Esophagus squamous epithelium (tissue), 5 donors: ENCODE measurements at places on chromosomes 1 and 21. TPM values are rescaled to one million over a fixed set of nuclear protein-coding genes. Genes with fewer than 3 reads are reported as not detected.

DNA sequence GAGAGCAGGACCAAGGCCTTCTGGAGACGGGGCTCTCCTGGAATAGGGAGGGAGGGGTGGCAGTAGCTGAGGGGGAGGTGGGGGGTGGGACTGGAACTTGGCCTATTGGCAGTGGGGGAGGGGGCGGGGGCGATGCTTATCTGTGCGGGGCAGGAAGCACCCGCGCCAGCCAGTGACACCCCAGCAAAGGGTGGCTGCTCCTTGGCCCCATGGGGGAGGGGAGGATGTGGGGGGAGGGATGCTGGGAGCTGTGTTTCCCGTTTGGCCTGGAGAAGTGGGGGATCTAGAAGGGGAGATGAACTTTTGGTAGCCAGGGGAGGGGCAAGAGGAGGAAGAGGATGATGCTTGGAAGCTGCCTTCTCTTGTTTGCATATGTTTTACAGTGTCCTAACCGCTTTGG is 11.0 kb downstream of the ZBTB7B start:
- no peaks in the 10 kb centered on the region for H3K27me3 ChIP-seq
- no peak for DNase-seq
- H3K36me3 ChIP-seq: peaks cover 61% of the 10 kb centered on the region
- H3K27ac ChIP-seq: peak overlapping the region; percentile 98
- no peak overlapping the region for H3K4me3 ChIP-seq

DNA sequence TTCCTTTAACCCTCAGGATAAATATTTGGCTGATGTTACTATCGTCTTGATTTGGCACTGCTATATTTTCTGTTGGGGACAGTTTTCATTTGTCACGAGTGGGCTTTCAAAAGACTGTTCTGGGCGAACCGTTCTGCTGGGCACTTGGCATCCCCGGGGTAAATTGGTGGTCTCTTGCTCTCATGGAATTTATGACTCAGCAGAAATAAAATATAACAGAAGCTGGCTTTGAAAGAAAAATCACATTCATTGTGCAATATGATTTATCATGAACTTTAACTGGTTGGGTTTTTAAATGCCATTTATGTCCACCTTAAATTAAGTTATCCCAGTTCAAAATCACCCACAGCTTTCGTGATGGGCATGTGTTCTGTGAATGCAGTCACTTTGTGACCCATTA is 147.3 kb downstream of the KAZN start:
- no peaks in the 10 kb centered on the region for H3K27me3 ChIP-seq
- H3K36me3 ChIP-seq: no peaks in the 10 kb centered on the region
- no peak for DNase-seq
- no peak overlapping the region for H3K27ac ChIP-seq

- no peaks in the 10 kb centered on the region for H3K27me3 ChIP-seq
- peak overlapping the region; percentile 74 for H3K4me3 ChIP-seq
- DNase-seq: no peak
- H3K4me1 ChIP-seq: peaks cover 3% of the 10 kb centered on the region
Observed at GRCh38 chr21:15729346-15729673, 472 bp upstream of the USP25 start.

Gene RGSL1
- total RNA-seq: 0.61 TPM

DNA sequence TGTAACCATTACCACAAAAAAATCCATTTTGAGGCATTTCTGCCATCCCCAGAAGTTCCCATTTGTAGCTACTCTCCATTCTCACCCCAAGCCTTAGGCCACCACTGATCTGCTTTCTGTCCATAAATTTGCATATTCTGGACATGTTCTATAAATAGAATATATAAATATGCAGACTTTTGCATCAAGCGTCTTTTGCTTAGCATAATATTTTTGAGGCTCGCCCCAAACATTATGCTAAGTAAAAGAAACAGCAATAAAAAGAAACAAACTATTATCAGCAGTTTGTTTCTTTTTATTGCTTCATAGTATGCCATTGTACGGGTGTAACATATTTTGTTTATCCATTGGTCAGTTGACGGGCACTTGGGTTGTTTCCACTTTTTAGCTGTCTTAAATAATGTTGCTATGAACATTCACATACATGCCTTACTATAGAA is 7.9 kb downstream of the TFAP2E start:
- peaks cover 28% of the 10 kb centered on the region for H3K27me3 ChIP-seq
- peaks cover 27% of the 10 kb centered on the region for H3K4me1 ChIP-seq
- no peak overlapping the region for H3K27ac ChIP-seq
- DNase-seq: no peak

- H3K36me3 ChIP-seq: no peaks in the 10 kb centered on the region
- no peak overlapping the region for H3K27ac ChIP-seq
- H3K4me1 ChIP-seq: no peaks in the 10 kb centered on the region
Observed at GRCh38 chr1:240499012-240499411, 112.9 kb downstream of the GREM2 start.

- H3K4me3 ChIP-seq: no peak overlapping the region
- no peaks in the 10 kb centered on the region for H3K36me3 ChIP-seq
- no peaks in the 10 kb centered on the region for H3K4me1 ChIP-seq
- no peak for DNase-seq
Observed at GRCh38 chr1:157834430-157834829, 7.2 kb downstream of the CD5L start.

DNA sequence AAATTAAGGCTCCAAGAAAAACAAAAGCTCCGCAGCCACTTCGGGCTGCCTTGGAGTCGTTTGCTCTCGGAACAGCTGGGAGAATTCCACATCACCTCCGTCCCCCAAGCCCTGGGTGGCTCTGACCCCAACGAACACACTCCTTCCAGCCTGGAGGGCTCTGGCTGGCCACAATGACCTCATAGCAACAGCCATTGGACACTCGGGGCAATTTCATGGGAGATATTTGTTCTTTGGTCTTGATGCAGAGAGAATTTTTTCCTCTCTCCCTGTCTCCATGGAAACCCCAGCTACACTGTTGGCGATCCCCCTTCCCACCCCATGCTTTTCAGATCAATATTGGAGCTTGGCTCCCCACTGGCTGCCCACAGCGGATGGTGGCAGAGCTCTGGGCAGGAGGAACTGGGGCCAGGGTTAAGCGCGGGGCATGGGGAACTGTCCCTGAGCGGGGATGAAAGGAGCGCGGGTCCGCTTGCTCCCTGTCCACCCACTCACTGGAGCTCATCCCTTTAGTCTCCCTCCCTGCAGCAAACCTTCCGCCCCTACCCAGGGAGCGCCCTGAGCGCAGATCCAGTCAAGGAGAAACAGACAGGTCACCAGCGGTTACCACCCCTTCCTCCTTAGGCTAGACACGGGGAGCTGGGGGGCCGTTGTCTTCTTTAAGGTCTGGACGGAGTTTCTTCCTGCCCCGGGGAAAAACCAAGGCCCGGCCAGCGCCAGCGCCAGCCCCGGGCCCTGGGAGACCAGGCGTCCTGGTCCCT is 1.2 kb downstream of the WNT4 start:
- H3K4me1 ChIP-seq: peaks cover 49% of the 10 kb centered on the region
- no peaks in the 10 kb centered on the region for H3K36me3 ChIP-seq
- DNase-seq: no peak
- H3K4me3 ChIP-seq: peak overlapping the region; percentile 66
- no peak overlapping the region for H3K27ac ChIP-seq
- no peaks in the 10 kb centered on the region for H3K27me3 ChIP-seq

DNA sequence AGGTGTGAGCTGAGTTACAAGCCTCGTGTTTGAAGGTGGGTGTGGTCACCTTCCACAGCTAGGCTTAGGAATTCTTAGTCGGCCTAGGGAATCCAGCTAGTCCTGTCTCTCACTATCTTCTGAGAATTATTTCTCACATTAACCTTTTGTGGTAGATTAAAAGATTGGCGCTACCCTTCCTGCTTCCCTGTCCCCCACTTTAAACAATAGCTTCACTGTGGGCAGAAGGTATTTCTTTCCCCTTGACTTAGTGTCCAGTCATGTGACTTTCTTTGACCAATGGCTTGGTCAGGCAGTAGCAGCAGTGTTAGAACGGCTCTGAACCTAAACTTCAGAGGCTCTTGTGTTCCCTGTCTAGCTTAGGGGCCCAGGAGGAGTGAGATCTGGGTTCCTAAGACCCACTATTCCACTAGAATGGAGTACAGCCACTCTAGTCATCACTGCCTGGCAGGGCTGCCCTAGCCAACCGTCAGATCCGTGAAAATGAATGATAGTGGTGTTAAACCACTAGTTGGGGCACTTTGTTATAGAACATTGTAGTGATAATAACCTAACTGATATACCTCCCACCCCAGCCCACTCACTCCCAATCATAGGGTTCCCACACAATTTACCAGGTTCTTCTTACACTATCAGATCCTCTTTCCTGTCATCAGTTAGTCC is 13.9 kb upstream of the C1orf141 start:
- H3K27me3 ChIP-seq: no peaks in the 10 kb centered on the region
- H3K4me3 ChIP-seq: peak overlapping the region; percentile 2
- no peaks in the 10 kb centered on the region for H3K36me3 ChIP-seq
- no peak for DNase-seq
- H3K27ac ChIP-seq: no peak overlapping the region
- peaks cover 4% of the 10 kb centered on the region for H3K4me1 ChIP-seq

DNA sequence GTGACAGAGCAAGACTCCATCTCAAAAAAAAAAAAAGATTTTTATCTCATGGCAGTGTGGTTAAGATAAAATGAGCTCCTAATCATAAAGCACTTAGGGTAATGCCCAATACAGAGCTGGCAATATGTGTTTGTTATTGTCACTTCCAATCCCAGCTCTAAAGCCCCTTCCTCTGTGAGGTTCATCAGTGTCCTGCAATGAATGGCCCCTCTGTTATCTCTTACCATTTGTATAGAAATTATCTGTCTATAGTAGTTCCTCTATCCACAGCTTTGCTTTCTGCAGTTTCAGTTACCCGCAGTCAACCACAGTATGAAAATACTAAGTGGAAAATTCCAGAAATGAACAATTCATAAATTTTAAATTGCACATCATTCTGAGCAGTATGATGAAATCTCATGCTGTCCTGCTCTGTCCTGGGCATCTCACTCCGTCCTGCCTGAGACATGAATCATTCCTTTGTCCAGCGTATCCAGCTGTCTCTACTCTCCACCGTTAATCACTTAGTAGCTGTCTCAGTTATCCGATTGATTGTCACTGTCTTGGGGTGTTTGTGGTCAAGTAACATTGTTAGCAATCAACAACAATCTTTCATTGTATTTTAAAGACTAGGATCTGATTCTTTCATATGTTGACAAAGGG is 50.2 kb upstream of the DNAH14 start:
- no peaks in the 10 kb centered on the region for H3K27me3 ChIP-seq
- peaks cover 9% of the 10 kb centered on the region for H3K4me1 ChIP-seq
- no peaks in the 10 kb centered on the region for H3K36me3 ChIP-seq

GRCh38 chr1:202565890-202566602 is 144.2 kb downstream of the SYT2 start:
- H3K4me3 ChIP-seq: no peak overlapping the region
- no peaks in the 10 kb centered on the region for H3K27me3 ChIP-seq

GRCh38 chr1:167548059-167548932 is 5.3 kb downstream of the CREG1 start:
- H3K4me1 ChIP-seq: peaks cover 57% of the 10 kb centered on the region
- H3K36me3 ChIP-seq: no peaks in the 10 kb centered on the region
- H3K27ac ChIP-seq: peak overlapping the region; percentile 78
- H3K27me3 ChIP-seq: no peaks in the 10 kb centered on the region

DNA sequence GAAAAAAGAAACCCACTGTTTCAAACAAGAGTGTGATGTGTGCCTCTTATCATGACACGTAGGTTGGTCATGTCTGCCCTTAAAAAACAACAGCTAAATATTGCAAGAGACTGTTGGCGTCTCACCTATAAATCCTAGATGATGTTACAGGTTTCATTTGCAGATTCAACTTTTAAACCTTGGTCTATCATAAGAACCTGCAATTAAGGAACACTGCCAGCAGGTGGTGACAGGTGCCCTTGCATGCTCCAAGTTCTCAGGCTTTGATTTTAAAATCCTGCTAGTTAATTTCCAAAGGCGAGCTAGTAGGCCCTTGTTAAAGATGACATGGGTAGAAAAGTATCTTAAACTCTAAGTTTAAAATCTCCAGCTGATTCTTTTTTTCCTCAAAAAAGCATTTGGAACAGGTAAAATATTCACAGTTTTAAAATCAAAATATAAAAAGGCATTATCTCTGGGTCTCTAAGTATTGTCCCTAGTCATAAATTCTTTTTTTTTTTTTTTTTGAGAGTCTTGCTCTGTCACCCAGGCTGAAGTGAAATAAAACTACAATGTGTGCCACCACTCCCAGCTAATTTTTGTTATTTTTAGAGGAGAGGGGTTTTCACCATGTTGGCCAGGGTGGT is 39.1 kb downstream of the CLSTN1 start:
- H3K27ac ChIP-seq: no peak overlapping the region
- H3K27me3 ChIP-seq: no peaks in the 10 kb centered on the region
- DNase-seq: no peak
- H3K36me3 ChIP-seq: no peaks in the 10 kb centered on the region
- no peaks in the 10 kb centered on the region for H3K4me1 ChIP-seq

GRCh38 chr1:47738560-47739182 is 258.5 kb downstream of the TRABD2B start:
- no peak overlapping the region for H3K4me3 ChIP-seq
- H3K4me1 ChIP-seq: no peaks in the 10 kb centered on the region
- no peak for DNase-seq
- no peak overlapping the region for H3K27ac ChIP-seq

DNA sequence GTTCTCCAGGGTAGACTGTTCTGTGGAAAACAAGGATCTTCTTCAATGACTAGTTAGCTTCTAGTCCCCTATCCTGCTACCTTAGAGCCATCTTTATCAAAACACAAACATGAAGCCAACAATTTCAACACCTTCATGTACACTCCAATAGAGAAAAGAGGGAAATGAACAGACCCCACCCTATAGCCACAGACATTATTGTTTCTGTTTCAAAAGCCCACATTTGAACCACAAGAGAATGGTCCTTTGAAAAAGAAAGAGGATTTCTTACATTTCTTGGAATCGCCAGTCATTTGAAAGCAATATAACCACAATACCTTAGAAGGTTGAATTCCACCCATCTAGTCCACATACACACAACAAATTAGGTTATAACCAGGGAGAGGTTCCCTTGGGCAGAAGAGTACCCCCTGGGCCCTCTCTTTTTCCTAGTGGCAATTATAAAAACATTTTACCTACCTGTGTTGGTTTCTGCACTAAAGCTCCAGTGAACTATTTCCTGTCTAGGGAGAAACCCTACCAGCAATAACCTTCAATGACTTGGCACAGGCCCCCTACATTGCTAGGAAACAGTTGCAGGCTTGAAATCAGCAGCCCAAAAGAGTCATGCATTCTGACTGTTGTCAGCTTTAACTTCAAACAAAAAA is 2.7 kb upstream of the LPGAT1 start:
- no peaks in the 10 kb centered on the region for H3K27me3 ChIP-seq
- no peak overlapping the region for H3K4me3 ChIP-seq
- no peaks in the 10 kb centered on the region for H3K4me1 ChIP-seq

- DNase-seq: no peak
- no peaks in the 10 kb centered on the region for H3K36me3 ChIP-seq
- no peak overlapping the region for H3K4me3 ChIP-seq
- no peaks in the 10 kb centered on the region for H3K4me1 ChIP-seq
- no peaks in the 10 kb centered on the region for H3K27me3 ChIP-seq
- H3K27ac ChIP-seq: no peak overlapping the region
Observed at GRCh38 chr1:166789286-166789685, 50.0 kb upstream of the POGK start.

Gene PRAMEF11
- total RNA-seq: not detected

- DNase-seq: no peak
- no peaks in the 10 kb centered on the region for H3K36me3 ChIP-seq
- H3K4me3 ChIP-seq: no peak overlapping the region
- H3K27me3 ChIP-seq: no peaks in the 10 kb centered on the region
- H3K27ac ChIP-seq: no peak overlapping the region
Observed at GRCh38 chr1:237197470-237198425, 155.8 kb downstream of the RYR2 start.

Gene GNG12
- total RNA-seq: 94.3 TPM

Gene OPRD1
- not detected for total RNA-seq
